DMS153 (cell line): ENCODE measurements at places on chromosomes 7 and 10.

DNA sequence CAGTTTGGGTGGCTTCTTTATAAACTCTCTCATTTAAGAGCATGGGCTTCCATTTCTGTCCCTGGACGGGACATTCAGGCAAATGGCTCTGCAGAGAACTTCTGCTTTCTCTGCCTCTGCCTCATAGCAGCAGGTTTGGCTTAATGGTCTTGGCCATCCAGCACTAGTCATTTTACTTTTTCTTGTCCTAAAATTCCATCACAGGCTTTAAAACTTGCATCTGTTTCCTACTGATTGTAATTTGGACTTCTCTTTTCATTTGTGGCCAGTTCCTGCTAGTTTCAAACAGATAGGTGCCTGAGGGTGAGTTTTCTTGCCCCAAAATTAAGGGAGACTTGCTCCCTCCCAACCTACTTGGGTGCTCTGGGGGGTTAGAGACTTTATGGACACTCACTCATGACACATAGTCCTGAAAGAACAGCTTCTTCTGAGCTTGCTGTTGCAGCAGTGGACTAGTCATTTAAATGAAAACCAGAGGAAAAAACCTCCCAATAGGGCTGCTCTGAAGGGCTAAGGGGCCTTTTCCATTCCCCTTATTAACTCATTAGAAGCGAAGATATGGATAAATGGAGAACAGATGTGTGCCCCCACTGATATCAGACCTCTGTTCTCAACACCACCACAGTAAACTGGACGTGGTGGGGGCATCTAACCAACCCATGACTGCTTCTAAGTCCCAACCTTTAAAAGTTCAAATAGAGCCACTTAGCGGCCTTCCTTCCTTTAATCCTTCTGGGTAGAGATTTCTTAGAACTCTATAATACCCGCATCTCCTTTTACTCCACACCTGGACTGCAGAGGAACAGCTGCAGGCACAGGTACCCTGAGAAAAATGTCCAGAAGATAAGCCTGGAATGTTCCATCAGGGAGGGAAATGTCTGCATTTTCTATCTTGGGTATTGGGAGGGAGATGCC, 38.8 kb downstream of the SVOPL start:
- DNase-seq = no peak

- DNase-seq = no peak
These were observed 1133.7 kb downstream of the GATA3 start for GRCh38 chr10:9188022-9188810.

GRCh38 chr10:132447446-132448247, 50.6 kb downstream of the PWWP2B start:
- no peak for DNase-seq

DNA sequence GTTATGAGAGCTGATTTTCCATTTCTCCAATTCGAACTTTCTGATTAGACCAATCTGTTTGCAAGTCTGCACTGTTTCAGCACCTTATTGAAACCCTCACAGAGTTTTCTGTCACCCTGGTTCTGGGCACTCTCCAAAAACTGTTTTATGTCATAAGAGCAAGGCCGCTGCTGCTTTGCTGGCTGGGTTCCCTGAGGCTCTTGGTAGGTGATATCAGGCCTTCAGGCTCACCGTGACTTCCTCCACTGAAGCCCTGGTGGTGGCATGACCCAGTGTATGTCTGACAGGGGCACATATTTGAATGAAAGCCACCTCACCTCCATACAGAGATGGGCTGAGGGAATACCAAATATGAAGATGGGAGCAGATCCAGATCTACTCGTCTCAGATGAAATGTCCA, 8.3 kb downstream of the RABGEF1 start:
- no peak for DNase-seq

DNA sequence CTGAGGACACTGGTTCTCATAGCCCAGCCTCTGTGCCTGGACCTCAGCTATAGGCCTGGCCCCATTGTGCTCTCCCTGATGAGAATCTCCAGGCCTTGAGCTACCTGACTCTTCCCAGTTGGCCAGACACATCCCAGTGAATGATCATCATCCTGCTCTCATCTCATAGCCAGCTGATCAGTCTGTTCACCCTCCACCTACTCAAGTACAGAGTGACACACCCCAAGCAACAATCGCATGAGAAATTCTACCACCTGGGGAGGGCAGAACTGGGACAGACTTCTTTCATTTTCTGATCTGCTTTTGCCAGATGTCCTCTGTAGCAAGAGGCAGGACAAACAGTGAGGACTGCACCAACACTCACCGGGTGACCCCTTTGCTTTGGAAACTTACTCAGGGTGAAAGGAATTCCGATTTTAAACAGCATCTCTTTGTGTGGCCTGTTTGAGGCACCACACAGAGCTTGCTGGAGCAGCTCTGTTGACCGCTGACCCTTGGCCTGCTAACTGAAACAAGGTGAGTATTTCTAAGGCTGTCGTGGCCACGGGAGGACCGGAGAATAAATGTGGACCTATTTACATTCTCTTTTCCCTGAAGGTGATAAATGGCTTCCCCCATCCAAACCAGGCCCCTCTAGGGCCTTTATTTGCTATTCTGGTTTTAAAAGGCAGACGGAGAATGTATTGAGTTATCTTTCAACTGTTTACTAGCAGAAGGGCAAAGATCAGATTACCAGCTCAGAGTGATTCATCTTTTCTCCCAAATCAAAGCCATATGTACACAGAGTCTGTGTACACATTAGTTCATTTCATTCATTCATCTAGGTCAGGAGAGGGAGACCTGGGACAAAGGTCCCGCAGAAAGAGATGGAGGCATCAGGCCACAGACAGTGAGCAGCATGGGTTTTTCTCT, 181.4 kb upstream of the TNS3 start:
- DNase-seq = peak; percentile 98

- no peak for DNase-seq
These were observed 83.5 kb downstream of the ZNF777 start for GRCh38 chr7:149377386-149377785.

- DNase-seq = no peak
These were observed 12.2 kb downstream of the ARPC1B start for GRCh38 chr7:99386584-99387238.

- no peak for DNase-seq
These were observed 159.8 kb downstream of the CHN2 start for GRCh38 chr7:29354340-29354739.

DNA sequence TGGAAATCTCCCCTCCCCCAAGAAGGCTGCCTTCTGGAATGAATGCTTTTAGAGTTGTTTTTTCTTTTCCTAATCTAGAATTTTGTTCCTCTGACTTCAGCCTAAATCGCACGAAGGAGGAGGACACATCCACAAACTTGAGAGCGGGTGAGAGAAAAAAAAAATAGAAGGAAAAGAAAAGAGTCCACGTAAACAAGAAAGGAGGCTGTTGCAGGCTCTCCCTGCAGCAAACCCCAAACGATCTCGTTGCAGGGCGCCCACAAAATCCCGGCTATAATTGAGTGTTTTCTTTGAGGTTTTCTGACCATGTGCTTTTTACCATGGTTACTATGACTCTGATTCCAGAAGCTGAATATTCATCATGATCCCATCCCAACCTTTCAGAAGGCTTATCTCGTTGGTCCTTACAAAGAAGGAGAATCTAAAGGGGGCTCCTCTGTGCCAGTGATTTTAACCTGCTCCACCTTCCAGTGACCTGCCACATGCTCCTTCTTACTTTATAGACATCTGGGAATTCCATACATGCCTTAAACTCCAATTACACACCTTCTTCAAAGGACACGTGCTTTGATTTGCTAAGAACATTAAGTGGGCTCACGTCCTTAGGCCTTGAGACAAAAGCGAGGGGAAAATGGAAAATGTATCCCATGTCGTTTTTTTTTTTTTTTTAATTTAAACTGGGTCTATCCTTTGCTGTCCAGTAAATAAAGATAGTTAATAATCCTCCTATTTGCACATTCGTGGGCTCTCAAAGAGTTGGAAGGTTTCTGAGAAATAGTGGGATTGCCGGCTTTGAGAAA, 5.8 kb downstream of the TWIST1 start:
- DNase-seq = no peak

GRCh38 chr7:120272261-120272660, 714 bp upstream of the KCND2 start:
- peak; percentile 41 for DNase-seq

DNA sequence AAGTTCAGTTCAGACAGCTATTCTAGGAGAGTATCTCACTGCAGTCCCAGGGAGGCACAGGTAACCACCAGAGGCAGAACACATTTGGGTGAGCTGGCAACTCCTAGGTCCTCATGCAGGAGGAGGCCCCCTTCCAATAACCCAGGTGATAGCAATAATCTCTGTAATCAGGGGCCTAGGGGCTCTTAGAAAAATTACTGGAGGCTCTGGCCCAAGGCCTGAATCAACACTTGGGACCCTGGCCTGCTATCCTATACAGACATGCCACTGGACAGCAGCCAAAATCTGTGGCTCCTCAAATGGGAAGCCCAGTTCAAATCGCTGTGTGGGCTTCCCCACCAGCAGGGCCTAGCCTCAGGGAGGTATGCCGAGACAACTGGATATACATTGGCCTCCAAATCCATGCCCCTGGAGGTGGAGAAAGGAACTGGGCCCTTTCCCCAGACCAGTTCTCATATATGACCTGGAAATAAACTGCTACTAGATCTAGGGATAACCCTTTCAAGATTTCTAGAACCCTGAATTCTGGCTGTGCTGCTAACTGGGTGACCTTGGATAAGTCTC, 1.6 kb downstream of the AVPI1 start:
- no peak for DNase-seq

DNA sequence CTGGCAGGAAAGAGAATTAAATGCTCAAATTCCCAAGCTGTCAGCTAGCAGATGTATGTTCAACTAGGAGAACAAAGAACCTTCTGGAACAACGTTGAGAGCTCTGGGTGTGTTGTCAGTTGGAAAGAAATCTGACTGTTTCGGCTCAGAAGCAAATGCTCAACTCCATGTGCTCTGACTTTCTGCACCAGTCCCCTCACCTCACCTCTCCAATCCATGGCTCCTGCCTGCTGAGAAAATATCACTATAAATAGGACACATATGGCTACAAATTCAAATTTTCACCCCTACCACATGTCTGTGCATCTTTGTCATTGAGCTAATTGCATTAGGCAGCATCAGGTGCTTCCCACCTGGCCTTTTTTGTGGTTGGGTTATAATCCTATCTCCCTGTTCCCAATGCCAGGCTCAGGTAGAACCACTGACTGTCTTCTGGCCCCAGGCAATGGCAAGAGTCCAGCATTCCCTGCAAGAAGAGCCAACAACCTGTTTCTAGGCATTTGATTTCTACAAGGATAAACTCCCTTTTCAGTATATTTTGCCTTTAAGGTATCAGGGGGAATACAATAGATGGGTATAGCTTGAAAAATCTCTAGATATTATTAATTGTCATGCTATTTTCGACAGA, 142.6 kb upstream of the LSM8 start:
- DNase-seq = no peak

DNA sequence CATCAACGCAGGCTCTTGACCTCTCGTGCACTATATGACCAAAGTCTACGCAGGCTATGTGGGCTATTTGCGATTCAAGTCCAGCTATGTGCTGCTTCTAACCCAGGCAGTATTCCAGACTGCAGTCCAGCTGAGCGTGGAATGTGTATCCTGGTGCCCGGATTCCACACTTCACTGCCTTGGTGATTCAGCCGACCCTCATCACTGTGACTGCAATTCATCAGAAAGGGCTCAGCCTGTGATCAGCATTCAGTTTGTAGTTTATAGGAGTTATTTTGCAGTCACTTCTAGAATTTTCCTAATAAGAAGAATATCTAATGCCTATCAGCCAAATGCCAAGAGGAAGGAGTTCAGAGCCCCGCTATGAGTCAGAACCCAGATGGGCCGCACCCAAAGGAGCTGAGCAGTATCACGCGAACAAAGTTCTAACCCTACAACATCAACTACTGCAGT, 119.8 kb upstream of the LANCL2 start:
- no peak for DNase-seq

DNA sequence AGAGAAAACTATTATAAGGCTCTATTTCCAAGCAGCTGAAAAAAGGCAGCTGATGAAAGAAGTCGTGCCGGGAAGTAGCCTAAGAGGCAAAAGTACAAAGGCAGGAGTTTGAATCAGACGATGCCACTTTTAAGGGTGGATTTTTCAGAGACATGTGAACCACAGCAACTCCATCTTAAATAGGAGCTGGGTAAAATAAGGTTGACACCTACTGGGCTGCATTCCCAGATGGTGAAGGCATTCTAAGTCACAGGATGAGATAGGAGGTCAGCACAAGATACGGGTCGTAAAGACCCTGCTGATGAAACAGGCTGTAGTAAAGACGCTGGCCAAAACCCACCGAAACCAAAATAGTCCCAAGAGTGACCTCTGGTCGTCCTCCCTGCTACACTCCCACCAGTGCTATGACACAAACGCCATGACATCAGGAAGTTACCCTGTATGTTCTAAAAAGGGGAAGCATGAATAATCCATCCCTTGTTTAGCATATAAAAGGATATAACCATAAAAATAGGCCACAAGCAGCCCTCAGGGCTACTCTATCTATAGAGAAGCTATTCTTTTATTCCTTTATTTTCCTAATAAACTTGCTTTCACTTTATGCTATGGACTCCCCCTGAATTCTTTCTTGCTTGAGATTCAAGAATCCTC, 45.5 kb upstream of the PRSS1 start:
- no peak for DNase-seq

DNA sequence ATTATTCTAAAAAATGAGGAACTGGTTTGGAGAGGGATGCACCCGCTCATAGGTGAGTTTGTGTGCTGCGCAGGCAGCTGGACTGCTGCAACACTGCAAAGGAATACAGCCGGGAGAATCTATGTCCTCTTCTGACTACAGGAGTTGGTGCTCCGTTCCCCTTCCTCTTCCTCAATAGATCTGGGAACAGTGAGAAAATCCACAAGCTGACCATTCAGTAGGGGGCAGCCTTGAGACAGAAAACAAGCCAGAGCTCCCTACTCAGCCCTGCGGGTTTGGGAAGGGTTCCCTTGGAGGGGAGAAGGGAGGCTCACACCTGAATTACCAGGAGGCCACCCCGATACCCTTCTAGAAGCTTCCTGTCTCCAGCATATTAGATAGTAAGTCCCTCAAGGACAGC, 87.3 kb upstream of the FOXI2 start:
- no peak for DNase-seq

DNA sequence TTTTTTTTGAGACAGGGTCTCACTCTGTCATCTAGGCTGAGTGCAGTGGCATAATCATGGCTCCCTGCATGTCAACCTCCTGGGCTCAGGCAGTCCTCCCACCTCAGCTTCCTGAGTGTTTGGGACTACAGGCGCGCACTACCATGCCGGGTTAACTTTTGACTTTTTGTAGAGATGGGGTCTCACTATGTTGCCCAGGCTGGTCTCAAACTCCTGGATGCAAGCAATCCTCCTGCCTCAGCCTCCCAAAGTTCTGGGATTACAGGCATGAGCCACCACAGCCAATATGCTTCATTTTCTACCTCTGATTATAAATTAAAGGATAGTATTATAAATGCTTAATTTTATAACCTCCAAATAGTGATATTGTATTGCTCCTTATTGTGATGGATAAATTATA, 121.3 kb downstream of the ADK start:
- no peak for DNase-seq

DNA sequence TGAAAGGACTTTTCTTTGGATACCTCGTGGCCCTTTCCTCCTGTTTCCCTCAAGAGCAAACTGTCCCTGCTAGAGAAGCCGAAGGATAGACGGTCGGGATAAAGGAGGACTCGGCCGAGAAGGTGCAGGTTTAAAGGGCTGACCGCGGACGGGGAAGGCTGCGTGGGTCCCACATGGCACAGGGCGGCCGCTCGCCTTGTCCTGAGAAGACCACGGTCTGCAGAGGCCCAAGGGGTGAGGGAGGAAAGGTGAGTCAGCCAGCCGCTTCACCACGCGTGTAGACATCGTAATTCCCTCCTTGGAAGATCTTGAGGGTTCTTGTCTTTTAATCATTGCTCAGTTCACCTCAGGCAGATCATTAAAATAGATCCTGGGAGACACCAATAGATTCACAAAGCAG, 253.8 kb downstream of the DPP6 start:
- no peak for DNase-seq
